Activated CD4-positive, alpha-beta T cell treated with anti-CD3 and anti-CD28 coated beads, Interleukin-2, Interleukin-4, amounts not matched to agents 100 ng/mL and 50 ng/mL, durations not matched to agents 16 hours and 8 hours (primary cell): ENCODE measurements at places on chromosomes 2 and 18.

DNA sequence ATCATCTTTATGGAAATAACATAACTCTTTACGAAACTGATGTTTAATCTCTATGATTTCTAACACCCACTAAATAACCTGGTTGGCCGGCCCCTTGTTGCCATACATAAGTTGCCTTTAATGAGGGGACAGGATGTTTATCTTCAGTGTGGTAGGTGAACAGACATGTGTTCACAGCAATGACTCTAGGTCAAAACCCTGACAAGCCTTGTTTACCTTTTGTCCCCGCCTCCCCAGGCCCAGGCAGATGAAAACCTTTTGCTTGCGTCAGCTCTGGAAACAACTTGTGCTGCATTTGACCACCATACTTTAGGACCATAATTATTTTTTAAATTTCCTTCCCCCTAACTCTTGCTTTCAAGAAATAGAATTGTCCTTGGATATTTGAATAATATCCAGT, 2.9 kb upstream of the DSG4 start:
- no peak for DNase-seq

GRCh38 chr2:148557844-148558436, 86.6 kb upstream of the EPC2 start:
- no peak for DNase-seq

- no peak for DNase-seq
Observed at GRCh38 chr2:168155046-168155445, 92.3 kb downstream of the STK39 start.

- DNase-seq: no peak
Observed at GRCh38 chr2:128315829-128316776, 2.6 kb downstream of the HS6ST1 start.

GRCh38 chr18:45243340-45244110, 371.8 kb upstream of the SLC14A2 start:
- DNase-seq: no peak

- DNase-seq: no peak
Observed at GRCh38 chr2:44055664-44056063, 59.9 kb upstream of the LRPPRC start.

GRCh38 chr2:169116327-169116726, 47.0 kb downstream of the DHRS9 start:
- no peak for DNase-seq

DNA sequence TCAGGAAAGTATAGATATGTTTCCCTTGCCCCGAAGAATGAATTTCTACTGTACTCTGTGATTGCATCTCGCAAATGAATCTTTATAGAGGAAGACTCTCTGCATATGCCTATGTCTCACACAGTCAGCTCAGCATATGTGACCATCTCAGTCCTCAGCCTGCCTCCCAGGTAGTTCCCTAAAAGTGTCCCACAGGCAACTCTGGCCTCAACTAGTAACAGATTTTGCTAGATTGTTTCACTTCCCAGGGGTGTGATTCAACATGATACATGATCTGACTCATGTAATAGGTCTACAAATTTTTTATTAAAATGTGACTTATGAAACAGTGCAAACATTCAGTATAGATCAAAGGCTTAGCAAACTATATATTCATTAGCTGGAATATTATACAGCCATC, 296.6 kb upstream of the CRIM1 start:
- no peak for DNase-seq

- peak; percentile 26 for DNase-seq
Observed at GRCh38 chr18:13217466-13217961, 1.0 kb upstream of the LDLRAD4 start.

DNA sequence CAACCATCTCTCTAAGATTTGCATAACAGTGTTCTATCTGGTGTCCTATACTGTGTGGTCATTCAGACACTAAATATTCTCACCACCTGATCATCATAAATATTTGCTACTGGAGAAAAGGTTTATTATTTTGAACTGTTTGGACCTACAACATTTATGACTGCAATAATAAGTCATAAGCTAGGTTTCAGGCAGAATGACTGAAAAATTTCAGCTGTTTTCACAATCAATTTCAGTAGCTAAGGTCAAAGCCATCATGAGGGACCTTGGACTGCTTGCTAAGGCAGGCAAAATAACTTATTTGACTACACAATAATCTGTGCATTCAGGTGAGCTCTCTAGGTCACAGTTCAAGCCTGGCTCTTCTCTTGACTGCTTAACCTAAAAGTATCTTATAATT, 425.5 kb upstream of the CDH2 start:
- no peak for DNase-seq

DNA sequence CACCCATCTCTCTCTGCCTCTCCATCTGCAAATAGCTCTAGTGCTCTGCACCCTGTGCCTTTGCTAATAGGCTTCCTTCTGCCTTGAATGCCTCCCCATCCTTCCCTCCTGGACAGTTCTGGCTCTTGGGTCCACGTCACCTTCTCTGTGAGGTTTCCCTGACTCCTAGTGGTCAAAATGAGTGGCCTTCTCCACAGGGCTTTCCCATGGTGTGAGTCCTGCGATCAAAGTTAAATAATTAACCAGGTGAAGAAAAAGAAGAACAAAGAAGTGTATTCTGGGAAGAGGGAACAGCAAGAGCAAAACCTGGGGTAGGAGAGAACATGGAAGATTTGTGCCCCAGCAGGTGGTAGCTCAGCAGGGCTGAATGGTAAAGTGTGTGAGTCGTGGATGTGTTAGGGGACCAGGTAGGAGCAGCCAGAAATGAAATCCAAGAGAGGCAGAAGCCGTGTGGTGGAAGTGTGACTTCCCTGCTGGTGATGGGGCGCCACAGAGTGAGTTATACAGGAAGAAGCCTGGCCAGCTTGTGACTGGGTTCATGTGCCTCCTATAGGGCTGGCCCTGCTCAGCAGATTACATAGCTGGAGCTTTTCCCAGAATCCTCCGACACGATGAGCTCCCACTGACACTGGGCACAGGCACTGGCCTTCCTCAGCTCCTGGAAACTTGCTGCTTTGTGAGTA, 93.8 kb upstream of the LDAH start:
- DNase-seq: no peak

DNA sequence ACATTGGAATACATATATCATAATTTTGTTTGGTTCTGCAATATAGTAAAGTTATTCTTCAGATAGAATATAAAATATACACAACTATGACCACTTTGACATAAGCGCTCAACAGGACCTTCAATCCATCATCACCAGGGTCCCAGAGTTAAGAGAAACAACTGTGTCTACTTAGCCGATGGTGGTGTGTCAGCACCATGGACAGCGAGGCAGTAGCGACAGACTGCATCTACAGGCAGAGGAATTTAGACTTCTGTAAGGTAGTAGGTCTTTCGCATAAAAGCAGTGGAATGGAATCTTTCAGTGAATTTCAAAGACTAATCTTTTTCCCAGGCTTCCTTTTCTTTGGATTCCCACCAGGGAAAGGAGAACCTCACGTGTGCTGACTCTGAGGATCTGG, 20.5 kb upstream of the LRPPRC start:
- peak; percentile 24 for DNase-seq

DNA sequence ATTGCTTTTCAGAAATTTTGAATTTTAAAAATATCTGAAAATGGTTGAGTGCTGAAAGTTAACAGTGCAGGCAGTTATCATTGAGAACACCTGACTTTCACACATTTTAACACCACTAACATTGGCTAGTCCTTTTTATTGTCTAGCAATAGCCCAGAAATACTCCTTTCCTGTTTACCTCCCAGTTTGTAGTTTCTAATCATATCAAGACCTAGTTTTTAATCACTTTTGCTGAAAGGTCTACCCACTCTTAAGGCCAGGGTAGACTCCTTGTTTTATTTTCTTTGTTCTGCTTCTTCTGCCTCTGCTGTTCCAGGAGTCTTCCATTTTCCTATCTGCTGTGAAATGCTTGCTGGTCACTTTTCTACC, 72.1 kb downstream of the UBE2E3 start:
- no peak for DNase-seq

DNA sequence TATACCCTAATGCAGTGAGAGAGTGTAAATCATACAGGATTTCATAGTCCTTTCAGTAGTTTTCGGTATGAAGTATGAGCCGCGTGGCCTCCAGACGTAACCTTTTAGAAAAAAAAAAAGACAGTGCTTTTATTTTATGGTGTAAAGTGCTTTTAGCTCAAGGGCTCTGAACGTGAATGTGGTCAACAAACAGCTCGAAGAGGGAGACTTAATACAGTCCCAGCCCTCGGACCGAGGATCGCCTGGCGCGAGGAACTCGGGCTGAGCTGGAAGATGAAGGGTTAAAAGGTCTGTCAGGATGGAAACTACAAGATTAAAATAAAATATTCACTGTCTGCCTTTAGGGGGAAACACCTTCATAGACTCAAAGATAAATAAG, 4.0 kb upstream of the BCL11A start:
- no peak for DNase-seq

GRCh38 chr2:96374211-96374951, 38.8 kb downstream of the NCAPH start:
- DNase-seq: no peak

- DNase-seq: no peak
Observed at GRCh38 chr18:45255197-45255890, 359.9 kb upstream of the SLC14A2 start.

GRCh38 chr18:40360558-40360957, 1594.5 kb upstream of the PIK3C3 start:
- no peak for DNase-seq

- peak; percentile 22 for DNase-seq
Observed at GRCh38 chr2:39411181-39411944, 25.7 kb downstream of the MAP4K3 start.

GRCh38 chr18:3104190-3105054, 91.5 kb upstream of the LPIN2 start:
- DNase-seq: no peak

DNA sequence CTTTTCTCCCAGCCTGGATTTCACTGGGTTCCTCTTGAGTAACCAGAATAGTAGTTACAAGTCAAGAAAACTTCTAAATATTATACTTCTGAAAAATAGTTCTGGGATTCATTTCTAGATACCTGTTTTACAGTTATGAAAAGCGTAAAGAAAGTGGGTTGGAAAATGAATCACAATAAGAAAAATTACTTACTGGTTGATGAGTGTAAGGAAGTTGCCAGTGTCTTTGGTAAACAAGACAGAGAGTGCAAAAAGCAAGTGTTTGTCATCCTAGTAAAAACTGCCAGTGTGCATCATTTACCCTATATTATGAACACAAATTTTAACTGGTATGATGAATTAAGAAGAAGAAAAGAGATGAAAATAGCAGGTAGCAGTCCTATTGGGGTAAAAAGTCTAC, 88.9 kb downstream of the R3HDM1 start:
- DNase-seq: peak; percentile 58

DNA sequence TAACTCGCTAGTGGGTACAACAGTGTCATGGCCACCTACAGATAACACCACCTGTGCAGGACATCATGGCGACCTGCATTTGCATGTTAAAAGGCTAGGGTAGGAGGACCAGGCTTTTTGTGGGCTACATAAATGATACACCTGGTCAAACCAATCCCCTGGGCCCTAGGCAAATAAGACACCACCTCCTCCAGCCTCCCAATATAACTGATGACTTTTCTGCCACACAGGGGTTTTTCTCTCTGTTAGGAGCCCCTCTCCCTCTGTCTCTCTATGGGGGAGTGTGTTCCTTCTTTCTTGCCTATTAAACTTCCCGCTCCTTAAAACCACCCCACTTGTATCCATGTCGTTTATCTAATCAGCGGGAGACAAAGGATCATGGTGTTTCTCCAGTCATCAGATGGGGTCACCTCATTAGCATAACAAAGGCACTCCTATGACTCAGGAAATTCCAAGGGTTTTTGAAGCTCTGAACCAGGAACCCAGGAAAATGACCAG, 10.8 kb upstream of the BUB1 start:
- DNase-seq: no peak

GRCh38 chr2:58427572-58428095, 186.5 kb upstream of the FANCL start:
- no peak for DNase-seq

GRCh38 chr2:180872255-180872654, 108.2 kb upstream of the UBE2E3 start:
- DNase-seq: no peak

- no peak for DNase-seq
Observed at GRCh38 chr18:78607221-78607620, 372.4 kb upstream of the SALL3 start.

DNA sequence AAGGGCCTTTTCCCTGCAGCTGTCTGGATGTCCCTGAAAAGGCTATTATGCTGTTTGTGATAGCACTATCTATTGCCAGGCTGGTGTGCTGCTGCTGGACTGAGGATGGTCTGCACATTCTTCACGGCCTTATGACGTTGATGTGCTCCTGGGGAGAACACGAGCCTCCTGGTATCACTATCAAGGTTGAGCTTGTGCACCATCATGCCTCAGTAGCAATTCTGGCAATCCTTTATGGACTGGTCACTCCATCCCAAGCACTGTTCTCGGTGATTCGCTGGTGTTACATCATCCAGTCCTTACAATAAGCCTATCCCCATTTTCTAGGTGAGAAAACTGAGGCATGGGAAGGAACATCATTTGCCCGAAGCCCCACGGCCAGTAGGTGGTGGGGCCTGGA, 18.2 kb upstream of the CCBE1 start:
- DNase-seq: no peak

DNA sequence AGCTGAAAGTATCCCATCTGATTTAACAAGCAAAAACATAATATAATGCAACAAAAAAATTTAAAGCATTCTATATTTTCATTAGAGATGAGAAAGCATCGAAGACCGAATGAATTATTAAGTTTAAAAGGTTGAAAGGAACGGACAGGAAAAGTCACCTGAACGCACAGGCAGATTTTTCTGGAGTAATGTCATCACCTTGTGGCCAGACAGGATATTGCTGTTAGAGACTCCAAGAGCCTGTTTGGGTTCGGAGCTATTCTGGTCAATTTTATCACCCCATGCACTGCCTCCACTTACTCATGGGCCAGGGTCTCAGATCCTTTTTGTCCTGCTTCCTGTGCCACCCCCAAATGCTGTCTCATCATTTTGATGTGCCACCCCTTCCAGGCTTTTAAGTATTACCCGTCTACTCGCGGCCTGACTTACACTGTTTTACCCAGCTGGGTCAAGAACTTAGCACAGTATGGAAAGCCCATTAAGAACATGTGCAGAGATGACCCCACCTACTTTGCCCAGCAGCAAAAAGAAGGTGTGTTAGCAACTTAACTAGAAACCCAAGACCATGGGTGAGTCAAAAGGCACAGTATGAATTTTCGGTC, 27.3 kb downstream of the GKN2 start:
- peak; percentile 71 for DNase-seq

GRCh38 chr2:182241936-182242335, 184.9 kb downstream of the PDE1A start:
- DNase-seq: no peak

DNA sequence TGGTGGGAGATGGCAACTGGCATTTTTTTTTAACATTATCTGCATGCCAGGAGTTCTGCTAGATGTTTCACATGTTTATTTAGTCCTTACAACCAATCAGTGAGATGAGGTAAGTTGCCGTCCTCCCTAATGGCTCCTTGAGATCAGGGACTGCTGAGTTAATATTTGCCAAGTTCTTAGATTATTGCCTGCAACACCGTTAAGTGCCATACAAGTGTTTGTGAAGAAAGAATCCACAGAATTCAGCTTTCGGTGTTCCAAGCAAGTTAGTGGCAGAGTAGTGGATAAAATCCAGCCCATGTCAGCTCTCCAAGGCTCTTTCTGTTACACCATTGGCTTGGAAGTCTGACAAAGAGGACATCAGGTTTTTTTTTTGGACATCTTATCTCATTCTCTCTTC, 95.9 kb downstream of the C1QL2 start:
- DNase-seq: no peak
